Muscle of leg (tissue), 16 donors: ENCODE measurements at places on chromosomes 11 and 22.

DNA sequence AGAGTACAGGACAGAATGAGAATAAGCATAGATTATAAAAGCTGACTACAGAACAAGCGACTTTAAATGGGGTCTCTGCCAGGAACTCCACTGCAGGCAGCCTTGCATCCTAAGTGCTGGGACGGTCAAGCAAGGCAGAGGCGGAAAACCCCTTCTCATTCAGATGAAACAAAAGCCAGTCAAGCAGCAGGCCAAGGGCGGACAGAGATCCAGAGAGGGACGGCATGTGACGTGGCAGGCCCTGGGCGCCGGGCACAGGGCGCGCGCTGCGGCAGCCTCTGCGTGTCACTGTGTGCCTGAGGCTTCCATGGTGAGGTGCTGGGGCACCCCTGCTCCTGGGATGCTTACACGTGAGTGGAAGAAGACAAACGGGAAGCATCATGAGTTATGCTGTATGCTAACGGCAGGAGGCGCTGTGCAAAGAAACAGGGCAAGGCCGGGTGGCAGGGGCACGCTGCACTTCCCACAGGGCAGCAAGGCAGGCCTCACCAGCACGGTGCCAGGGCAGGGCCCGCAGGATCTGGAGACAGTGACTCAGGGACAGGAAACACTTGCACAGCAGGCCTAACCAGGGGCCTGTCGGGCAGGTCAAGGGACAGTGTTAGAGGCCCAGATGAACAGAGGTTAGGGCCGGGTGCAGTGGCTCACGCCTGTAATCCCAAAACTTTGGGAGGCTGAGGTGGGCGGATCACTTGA lies 6.2 kb downstream of the TOLLIP start:
- peaks cover 21% of the 10 kb centered on the region for H3K36me3 ChIP-seq
- no peaks in the 10 kb centered on the region for H3K27me3 ChIP-seq
- DNase-seq: no peak

DNA sequence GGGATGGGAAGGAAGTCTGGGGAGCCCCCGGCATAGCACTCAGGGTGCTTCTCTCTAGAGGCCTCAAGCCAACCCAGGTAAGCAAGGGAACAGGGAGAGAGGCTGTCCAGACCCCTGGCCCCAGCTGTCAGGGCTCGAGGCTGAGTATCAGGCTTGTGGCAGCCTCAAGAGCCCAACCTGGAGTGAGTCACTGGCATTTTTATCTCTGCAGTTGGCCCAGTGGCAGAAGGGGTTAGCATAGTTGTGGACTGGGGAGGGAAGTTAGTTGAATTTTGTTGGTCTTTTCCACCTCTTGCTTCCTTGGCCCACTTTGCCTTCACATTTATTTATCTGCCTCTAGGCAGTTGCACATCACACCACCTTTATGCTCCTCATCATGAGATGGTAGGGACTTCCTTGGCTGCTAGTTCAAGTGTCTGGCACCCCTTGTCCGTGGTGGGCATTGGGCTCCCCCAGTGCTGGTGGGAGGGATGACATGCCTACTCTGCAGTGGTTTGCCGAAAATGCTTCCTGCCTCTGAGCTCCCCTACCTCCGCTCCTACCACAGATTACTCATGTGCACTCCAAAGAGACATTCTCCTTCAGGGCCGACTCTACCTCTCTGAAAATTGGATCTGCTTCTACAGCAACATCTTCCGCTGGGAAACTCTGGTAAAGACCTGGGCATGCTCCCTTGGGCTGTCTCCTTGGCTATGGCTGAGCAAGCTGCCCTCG lies 60.1 kb downstream of the SCN3B start:
- DNase-seq: no peak
- H3K36me3 ChIP-seq: peaks cover 15% of the 10 kb centered on the region
- H3K4me3 ChIP-seq: no peak overlapping the region

DNA sequence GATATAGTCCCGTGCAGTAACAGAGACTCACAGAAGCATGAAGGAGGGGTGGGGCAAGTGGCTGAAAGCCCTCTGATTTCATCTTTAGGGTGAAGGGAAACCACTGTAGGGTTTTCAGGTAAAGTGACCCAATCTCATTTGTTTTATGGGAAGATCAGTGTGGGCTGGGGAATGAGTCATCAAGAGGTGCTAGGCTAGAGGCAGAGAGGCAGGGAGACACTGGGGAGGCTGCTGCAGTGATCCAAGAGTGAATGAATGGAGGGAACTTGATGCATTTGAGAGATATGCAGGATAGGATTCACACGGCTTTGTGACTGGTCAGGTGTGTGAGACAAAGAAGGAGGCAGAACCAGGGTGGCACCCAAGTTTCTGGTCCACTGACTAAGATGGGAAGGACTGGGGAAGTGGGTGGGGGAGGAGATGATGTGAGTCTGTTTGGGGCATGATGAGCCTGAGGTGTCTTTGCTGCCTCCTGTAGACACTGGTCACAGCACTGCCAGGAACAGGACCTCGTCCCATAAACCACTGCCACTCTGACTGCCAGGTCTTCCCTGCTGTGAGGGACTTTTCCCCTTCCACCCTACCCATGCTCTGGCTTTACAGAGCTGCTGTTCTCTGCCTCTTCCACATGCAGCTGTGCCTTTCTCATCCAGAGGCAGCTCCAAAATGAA lies 239.0 kb downstream of the TENM4 start:
- no peak overlapping the region for H3K27ac ChIP-seq
- DNase-seq: no peak
- H3K36me3 ChIP-seq: no peaks in the 10 kb centered on the region

DNA sequence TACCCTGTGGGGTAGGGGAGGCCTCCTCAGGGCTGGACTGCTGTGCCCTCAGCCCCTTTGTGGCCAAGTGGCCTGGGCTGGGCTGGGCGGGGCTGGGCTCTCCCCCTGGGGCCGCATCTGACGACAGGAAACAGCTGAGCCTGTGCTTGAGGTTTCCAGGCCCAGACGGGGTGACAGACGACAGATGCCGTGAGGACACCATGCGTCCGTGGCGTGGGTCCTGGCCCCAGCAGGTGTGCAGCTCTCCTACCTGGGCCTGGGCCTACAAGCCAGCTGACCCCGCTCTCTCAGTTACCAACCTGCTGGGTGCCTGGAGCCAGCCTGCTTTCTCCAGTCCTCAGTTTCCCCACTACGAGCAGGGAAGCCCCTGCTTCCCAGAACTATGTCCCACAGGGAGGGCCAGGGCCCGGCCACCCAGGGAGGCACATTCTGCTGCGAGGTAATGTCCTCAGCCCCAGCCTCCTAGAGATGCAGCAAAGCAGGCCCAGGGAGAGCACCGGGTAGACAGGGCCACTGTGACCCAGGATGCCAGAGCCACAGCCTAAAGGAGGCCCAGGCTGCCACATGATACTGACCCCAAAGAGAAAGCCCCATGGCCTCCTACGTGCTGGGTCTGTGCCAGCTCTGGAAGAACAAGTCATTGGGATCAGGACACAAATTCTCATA lies 181.3 kb downstream of the IGLL1 start:
- no peak overlapping the region for H3K27ac ChIP-seq
- H3K4me1 ChIP-seq: no peaks in the 10 kb centered on the region
- H3K36me3 ChIP-seq: no peaks in the 10 kb centered on the region
- H3K4me3 ChIP-seq: no peak overlapping the region

- H3K27ac ChIP-seq: no peak overlapping the region
- no peaks in the 10 kb centered on the region for H3K27me3 ChIP-seq
- peaks cover 10% of the 10 kb centered on the region for H3K36me3 ChIP-seq
- H3K4me1 ChIP-seq: peaks cover 5% of the 10 kb centered on the region
- H3K4me3 ChIP-seq: no peak overlapping the region
- DNase-seq: no peak
These were observed 116.3 kb upstream of the APOA1 start for GRCh38 chr11:116953530-116954285.

- no peaks in the 10 kb centered on the region for H3K36me3 ChIP-seq
- no peak overlapping the region for H3K4me3 ChIP-seq
- no peaks in the 10 kb centered on the region for H3K4me1 ChIP-seq
- DNase-seq: no peak
- H3K27me3 ChIP-seq: no peaks in the 10 kb centered on the region
- H3K27ac ChIP-seq: no peak overlapping the region
These were observed 583.7 kb downstream of the BRD1 start for GRCh38 chr22:49243965-49244364.

- H3K4me3 ChIP-seq: no peak overlapping the region
- no peaks in the 10 kb centered on the region for H3K27me3 ChIP-seq
- DNase-seq: no peak
These were observed 238.1 kb downstream of the SWAP70 start for GRCh38 chr11:9901943-9902342.

- no peaks in the 10 kb centered on the region for H3K4me1 ChIP-seq
- no peak overlapping the region for H3K4me3 ChIP-seq
- DNase-seq: peak; percentile 16
- no peaks in the 10 kb centered on the region for H3K36me3 ChIP-seq
These were observed 955.6 kb downstream of the OPCML start for GRCh38 chr11:132576706-132577105.

DNA sequence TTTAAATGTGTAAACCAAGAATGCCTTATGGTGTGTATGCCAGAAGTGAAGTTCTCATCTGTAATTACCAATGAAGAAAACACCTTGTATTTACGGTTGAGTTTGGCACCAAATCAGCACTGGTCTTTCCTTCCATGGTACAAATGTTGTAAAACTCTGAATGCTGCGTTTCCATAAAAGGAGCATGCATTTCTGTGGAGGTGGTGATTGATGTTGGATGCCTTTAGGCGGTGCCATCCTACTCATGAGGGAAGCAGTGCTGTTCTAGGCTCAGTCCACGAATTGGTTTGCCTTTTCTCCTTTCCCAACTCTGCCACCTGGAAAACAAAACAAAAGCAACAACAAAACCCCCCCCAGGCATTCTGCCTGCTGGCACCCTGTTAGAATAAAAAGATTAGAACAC lies 124.4 kb downstream of the TEAD1 start:
- H3K27ac ChIP-seq: no peak overlapping the region
- DNase-seq: no peak
- peaks cover 31% of the 10 kb centered on the region for H3K4me1 ChIP-seq
- H3K27me3 ChIP-seq: no peaks in the 10 kb centered on the region

GRCh38 chr11:81970886-81971285 lies 762.8 kb downstream of the FAM181B start:
- H3K27me3 ChIP-seq: no peaks in the 10 kb centered on the region
- DNase-seq: no peak
- H3K4me1 ChIP-seq: no peaks in the 10 kb centered on the region
- no peaks in the 10 kb centered on the region for H3K36me3 ChIP-seq
- no peak overlapping the region for H3K27ac ChIP-seq

- no peaks in the 10 kb centered on the region for H3K36me3 ChIP-seq
- no peak for DNase-seq
- H3K4me1 ChIP-seq: no peaks in the 10 kb centered on the region
- no peak overlapping the region for H3K4me3 ChIP-seq
- no peak overlapping the region for H3K27ac ChIP-seq
These were observed 21.3 kb upstream of the OR52M1 start for GRCh38 chr11:4523666-4524065.

DNA sequence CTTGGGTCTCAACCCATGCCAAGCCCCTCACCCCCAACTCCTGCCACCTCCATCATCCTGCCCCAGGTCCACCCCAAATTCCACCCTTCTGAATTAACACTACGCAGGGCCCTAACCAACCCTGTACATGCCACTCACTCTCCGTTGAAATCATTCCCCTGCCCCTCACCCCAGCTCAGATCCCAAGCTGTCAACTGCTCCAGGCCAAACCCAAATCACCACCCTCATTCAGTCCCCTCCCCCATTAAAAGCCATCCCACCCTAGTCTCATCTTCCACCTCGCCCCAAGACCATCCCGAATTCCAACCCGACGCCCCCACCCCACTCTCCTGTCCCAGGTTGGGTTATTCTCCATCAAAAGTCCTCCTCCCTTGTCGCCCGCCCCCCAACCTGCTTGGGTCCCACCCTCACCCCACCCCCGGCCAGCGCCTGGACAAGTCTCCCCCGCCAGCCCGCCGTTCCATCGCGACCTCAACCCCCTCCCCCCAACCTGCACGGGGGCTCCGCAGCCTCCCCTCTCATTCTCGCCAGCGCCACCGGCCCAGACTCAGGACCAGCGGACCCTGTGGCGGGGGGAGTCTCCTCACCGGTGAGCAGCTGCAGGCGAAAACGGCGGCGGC lies 466 bp downstream of the FAM168A start:
- H3K4me1 ChIP-seq: peaks cover 12% of the 10 kb centered on the region
- no peaks in the 10 kb centered on the region for H3K27me3 ChIP-seq
- peak overlapping the region; percentile 96 for H3K4me3 ChIP-seq
- no peak for DNase-seq

DNA sequence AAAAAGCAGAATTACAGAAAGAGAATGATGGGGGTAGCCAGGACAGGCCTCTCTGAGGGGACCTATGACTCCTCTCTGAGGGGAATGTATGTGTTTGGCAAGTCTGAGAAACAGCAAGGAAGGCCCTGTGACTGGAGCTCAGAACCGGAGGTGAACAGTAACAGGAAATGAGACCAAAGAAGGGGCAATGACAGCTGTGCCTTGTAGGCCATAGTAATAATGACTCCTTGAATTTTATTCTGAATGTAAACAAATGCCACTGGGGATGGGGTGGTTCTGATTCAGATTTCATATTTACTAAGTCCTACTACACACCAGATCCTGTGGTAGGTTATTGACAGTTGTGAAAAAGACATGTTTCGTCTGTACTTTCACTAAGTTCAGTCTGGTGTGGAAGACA lies 52.8 kb upstream of the APOA1 start:
- H3K27ac ChIP-seq: peak overlapping the region; percentile 5
- H3K27me3 ChIP-seq: no peaks in the 10 kb centered on the region
- peaks cover 7% of the 10 kb centered on the region for H3K36me3 ChIP-seq
- no peak for DNase-seq

GRCh38 chr11:94469416-94469815 lies 24.2 kb downstream of the MRE11 start:
- no peak overlapping the region for H3K27ac ChIP-seq
- no peak for DNase-seq
- H3K4me1 ChIP-seq: no peaks in the 10 kb centered on the region
- H3K36me3 ChIP-seq: peaks cover 9% of the 10 kb centered on the region

- H3K27ac ChIP-seq: no peak overlapping the region
- H3K27me3 ChIP-seq: no peaks in the 10 kb centered on the region
- no peak for DNase-seq
- H3K36me3 ChIP-seq: no peaks in the 10 kb centered on the region
- no peak overlapping the region for H3K4me3 ChIP-seq
- H3K4me1 ChIP-seq: peaks cover 22% of the 10 kb centered on the region
These were observed 67.5 kb downstream of the PAK1 start for GRCh38 chr11:77406396-77406795.

- H3K36me3 ChIP-seq: no peaks in the 10 kb centered on the region
- H3K27ac ChIP-seq: no peak overlapping the region
- H3K27me3 ChIP-seq: no peaks in the 10 kb centered on the region
- no peak for DNase-seq
- H3K4me3 ChIP-seq: no peak overlapping the region
These were observed 26.7 kb downstream of the ANKRD42 start for GRCh38 chr11:83220260-83220659.

GRCh38 chr11:60872124-60872960 lies 5.0 kb downstream of the ZP1 start:
- H3K4me1 ChIP-seq: peaks cover 73% of the 10 kb centered on the region
- no peak overlapping the region for H3K4me3 ChIP-seq
- H3K36me3 ChIP-seq: peaks cover 3% of the 10 kb centered on the region
- no peaks in the 10 kb centered on the region for H3K27me3 ChIP-seq
- DNase-seq: peak; percentile 90

GRCh38 chr11:34105957-34106504 lies 602 bp downstream of the NAT10 start:
- no peak for DNase-seq
- no peaks in the 10 kb centered on the region for H3K27me3 ChIP-seq
- peaks cover 26% of the 10 kb centered on the region for H3K36me3 ChIP-seq
- peak overlapping the region; percentile 75 for H3K4me3 ChIP-seq
- H3K27ac ChIP-seq: peak overlapping the region; percentile 98
